Breast epithelium (tissue), 4 donors: ENCODE measurements at places on chromosomes 2 and 18.

- peak overlapping the region; percentile 83 for H3K27ac ChIP-seq
- DNase-seq, result no peak
- H3K4me3 ChIP-seq, result no peak overlapping the region
Observed at GRCh38 chr2:64359171-64359891, 94.6 kb upstream of the LGALSL start.

GRCh38 chr2:167862296-167862695, 385.1 kb downstream of the STK39 start:
- no peak overlapping the region for H3K27ac ChIP-seq
- H3K4me3 ChIP-seq, result no peak overlapping the region
- no peaks in the 10 kb centered on the region for H3K4me1 ChIP-seq
- DNase-seq, result no peak
- no peaks in the 10 kb centered on the region for H3K27me3 ChIP-seq
- no peaks in the 10 kb centered on the region for H3K36me3 ChIP-seq

- no peaks in the 10 kb centered on the region for H3K27me3 ChIP-seq
- no peaks in the 10 kb centered on the region for H3K36me3 ChIP-seq
- H3K4me3 ChIP-seq, result peak overlapping the region; percentile 77
- H3K27ac ChIP-seq, result peak overlapping the region; percentile 93
Observed at GRCh38 chr18:25348386-25349130, 3.4 kb downstream of the ZNF521 start.

GRCh38 chr18:3468066-3468705, 18.2 kb downstream of the TGIF1 start:
- no peaks in the 10 kb centered on the region for H3K36me3 ChIP-seq
- DNase-seq, result no peak
- H3K4me1 ChIP-seq, result no peaks in the 10 kb centered on the region
- H3K27ac ChIP-seq, result no peak overlapping the region
- H3K27me3 ChIP-seq, result no peaks in the 10 kb centered on the region

GRCh38 chr18:12852566-12853315, 31.3 kb downstream of the PTPN2 start:
- no peak overlapping the region for H3K4me3 ChIP-seq
- H3K36me3 ChIP-seq, result no peaks in the 10 kb centered on the region
- H3K27ac ChIP-seq, result no peak overlapping the region
- no peaks in the 10 kb centered on the region for H3K27me3 ChIP-seq
- H3K4me1 ChIP-seq, result no peaks in the 10 kb centered on the region

- H3K27ac ChIP-seq, result peak overlapping the region; percentile 90
- H3K36me3 ChIP-seq, result no peaks in the 10 kb centered on the region
- no peaks in the 10 kb centered on the region for H3K27me3 ChIP-seq
- no peak overlapping the region for H3K4me3 ChIP-seq
- no peak for DNase-seq
Observed at GRCh38 chr2:207142461-207142860, 23.3 kb downstream of the KLF7 start.

DNA sequence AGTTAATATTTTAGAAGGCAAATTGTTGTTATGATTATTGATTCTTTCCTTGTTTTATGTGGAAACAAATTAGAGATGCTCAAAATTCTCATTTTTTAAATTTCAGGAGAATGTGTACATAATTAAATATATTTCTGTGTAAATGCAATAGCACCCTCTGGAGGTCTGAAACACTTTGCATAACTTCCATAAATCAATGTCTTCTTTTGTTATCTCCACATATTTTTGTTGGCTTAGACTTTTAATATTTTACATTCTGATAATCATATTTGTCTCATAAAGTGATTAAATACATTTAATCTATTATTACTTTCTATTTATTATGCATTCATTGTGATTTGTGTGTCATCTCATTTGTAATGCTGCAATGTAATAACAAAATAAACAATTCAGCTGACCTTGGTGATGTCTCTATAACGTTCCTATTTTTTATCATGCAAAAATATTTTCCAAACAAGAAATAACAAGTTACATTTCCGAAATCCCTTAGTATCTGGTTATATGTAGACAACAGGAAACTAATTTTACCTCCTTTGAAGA, 201.8 kb upstream of the GALNT5 start:
- DNase-seq, result no peak
- no peaks in the 10 kb centered on the region for H3K4me1 ChIP-seq
- no peak overlapping the region for H3K4me3 ChIP-seq
- H3K27ac ChIP-seq, result no peak overlapping the region

DNA sequence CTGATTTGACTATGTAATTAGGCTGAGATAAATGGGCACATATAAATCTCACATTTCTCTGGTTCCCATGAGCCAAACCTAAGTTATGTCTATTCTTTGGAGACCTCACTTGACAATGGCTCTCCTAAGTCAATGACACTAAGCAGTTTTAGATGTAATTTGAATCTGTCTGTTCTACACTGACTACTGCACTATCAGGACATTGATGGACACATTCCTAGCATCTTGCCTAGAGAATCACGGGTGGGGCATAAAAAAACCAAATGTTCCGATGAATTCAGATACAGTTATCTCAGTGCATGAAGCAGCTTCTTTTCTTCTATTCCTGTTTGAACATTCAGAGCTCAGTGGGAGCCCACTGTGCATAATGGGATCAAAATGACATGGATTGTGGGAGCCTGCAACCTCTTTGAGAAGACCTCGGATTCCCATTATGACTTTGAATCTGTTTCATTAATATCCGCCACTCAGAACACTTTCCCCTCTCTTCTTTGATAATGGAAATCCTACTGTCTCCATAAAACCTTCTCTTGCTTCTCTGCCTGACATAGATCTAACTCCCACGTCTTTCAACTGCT, 110.8 kb downstream of the FSHR start:
- no peak overlapping the region for H3K27ac ChIP-seq
- no peak for DNase-seq
- no peaks in the 10 kb centered on the region for H3K36me3 ChIP-seq
- no peak overlapping the region for H3K4me3 ChIP-seq
- no peaks in the 10 kb centered on the region for H3K27me3 ChIP-seq
